Lower leg skin (tissue), 4 donors: ENCODE measurements at places on chromosomes 2 and 18. TPM values are rescaled to one million over a fixed set of nuclear protein-coding genes. Genes with fewer than 3 reads are reported as not detected.

The GAL3ST2 gene
- 0.34 TPM for total RNA-seq

The ELP2 gene
- total RNA-seq = 65.1 TPM

The GNLY gene
- 0.42 TPM for total RNA-seq

The PSMA8 gene
- not detected for total RNA-seq

The FEV gene
- total RNA-seq = not detected

The ASXL3 gene
- total RNA-seq = 0.61 TPM

The DOCK10 gene
- 15.8 TPM for total RNA-seq

The PREB gene
- 57.6 TPM for total RNA-seq

- DNase-seq = no peak
Observed at GRCh38 chr2:99787769-99788382, 298.1 kb upstream of the REV1 start.

DNA sequence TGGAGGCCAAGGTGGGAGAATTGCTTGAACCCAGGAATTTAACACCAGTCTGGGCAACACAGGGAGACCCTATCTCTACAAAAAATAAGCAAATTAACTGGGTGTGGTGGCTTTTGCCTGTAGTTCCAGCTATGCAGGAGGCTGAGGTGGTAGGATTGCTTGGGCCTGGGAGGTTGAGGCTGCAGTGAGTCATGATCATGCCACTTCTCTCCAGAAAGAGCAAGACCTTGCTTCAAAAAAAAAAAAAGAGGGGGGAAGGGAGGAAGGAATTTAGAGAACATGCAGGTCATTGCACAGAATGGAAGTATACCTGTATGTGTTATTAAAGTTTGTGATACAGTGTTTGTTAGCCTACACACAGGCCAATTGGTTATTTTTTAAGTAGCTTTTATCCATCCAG, 25.8 kb downstream of the PKP4 start:
- DNase-seq = no peak

GRCh38 chr18:12373771-12374116, 3.3 kb downstream of the AFG3L2 start:
- DNase-seq = no peak

GRCh38 chr2:79994161-79994560, 310.4 kb downstream of the LRRTM1 start:
- DNase-seq = no peak

DNA sequence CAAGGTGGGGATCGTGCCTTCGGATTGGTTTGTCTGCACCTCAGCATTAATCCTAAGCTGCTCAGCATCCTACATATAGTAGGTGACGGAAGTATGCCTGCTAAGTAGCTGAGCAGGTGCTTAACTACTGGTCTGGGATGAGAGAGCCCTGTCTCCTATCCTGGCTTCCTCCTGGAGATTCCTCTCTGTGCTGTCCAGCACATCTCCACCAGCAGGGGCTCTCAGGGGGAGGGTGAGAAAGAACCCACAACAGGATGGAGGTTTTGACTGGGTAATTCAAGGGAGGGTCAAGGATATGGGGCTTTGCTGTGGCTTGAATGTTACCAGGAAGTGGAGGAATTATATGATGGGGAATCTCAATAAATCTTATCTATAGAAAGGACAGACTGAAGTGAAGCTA, 45.4 kb upstream of the KIF5C start:
- DNase-seq = no peak

- peak; percentile 95 for DNase-seq
Observed at GRCh38 chr2:112869258-112869842, 32.8 kb upstream of the IL1B start.

DNA sequence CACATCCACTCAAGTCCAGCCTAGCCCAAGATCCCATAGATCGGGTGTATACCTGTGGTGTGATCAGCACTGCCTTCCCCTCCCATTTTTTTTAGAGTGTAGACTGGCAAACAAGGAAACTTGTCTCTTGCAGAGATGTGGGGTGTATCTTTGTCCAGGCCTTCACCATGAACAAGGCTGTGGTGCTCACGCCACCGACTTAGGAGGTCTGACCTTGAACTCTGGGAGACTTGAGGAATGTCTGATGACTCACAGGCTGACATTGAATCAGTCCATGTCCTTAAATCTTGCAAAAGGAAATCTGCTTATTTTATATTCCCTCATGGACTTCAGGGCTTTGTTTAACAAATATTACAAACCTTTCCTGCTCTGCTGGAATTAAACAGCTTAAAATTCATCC, 4.5 kb upstream of the CTIF start:
- DNase-seq = no peak

- DNase-seq = no peak
Observed at GRCh38 chr2:157866202-157866601, 9.9 kb downstream of the ACVR1 start.

DNA sequence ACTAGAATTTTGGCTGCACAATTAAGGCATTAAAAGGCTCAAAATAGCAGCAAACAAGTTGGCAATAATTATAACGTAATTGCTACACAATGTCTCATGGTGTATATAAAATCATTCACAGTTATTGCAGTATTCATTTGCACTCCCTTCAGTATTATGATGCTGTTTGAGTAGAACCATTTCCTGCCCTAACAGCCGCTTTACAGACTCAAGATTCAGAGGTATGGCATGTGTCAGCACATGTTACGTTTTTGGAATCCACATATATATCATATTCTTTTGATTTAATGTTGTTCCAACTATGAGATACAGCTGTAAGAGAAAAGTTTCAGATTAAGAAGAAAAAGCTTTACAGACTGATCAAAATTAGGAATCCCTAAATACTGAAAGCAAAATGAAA, 56.3 kb upstream of the NCKAP5 start:
- DNase-seq = no peak

- DNase-seq = peak; percentile 94
Observed at GRCh38 chr2:38603402-38604290, 918 bp upstream of the HNRNPLL start.

DNA sequence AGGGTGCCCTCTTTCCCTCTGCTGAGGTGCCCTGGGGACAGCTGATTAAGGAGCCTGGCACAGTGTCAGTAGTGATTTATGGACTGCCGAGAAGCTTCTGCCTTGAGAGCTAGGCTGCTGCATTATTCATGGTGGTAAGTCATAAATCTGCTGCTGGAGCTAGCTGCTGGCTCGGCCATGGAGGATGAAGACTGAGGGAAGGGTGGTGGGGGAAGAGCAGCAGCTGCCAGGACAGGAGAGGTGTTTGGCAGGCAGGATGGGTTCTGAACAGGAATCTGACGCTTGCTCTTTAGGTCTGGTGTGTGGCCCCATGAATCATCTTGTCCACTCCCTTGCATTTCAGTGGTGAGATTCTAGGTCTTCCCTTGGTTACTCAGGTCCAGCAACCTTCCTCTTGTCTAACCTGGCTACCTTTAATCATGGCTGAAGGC, 296.3 kb downstream of the DYSF start:
- no peak for DNase-seq

GRCh38 chr18:63427558-63427957, 5.3 kb upstream of the VPS4B start:
- DNase-seq = peak; percentile 58

- DNase-seq = no peak
Observed at GRCh38 chr2:223884399-223884798, 47.0 kb upstream of the AP1S3 start.

- no peak for DNase-seq
Observed at GRCh38 chr18:53541924-53542323, 682.5 kb downstream of the MBD2 start.

DNA sequence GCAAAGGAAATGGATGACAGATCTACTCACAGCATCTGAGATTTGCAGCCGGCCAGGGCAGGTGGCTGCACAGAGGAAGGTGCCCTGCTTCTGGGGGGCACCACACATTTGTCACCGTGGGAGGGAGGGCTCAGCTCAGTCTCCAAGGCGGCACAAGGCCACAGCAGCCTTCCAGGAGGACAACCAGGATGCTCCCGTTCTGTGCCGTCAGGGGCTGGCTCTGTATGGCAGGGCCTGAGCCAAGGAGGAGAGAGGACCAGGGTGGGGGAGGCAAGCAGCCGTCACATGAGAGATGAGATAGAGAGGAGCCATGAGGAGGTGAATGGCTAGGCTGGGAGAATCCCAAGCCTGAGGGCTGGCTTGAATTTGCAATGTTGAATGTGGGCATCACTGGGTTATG, 4.6 kb upstream of the BOK start:
- DNase-seq = no peak

DNA sequence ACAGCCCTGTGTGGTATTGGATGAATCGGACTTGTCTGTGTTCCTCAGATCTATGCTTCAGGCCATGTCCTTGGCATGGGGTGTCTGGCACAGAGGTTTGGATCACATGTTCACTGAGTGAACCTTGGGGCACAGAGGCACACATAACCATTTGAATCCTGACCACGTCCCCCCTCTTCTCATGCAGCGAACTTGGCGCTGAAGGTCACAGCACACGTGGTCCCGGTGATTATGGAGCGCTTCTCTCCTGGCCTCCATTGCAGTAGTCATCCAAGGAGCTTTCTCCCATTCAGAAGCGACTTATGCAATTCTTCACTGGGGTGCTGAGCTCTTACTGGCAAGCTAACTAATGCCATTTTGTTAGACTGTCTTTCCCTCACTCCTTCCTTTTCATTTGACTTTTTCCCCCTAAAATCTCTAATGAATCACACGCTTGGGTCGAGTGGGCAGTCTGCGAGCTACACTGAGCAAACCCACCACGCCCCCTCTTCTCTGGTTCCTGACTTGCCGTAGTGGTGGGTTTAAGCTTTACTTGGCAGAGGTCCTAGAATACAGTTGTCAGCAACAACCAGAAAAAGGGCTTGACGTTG, 59.4 kb downstream of the KCNG2 start:
- DNase-seq = peak; percentile 80

DNA sequence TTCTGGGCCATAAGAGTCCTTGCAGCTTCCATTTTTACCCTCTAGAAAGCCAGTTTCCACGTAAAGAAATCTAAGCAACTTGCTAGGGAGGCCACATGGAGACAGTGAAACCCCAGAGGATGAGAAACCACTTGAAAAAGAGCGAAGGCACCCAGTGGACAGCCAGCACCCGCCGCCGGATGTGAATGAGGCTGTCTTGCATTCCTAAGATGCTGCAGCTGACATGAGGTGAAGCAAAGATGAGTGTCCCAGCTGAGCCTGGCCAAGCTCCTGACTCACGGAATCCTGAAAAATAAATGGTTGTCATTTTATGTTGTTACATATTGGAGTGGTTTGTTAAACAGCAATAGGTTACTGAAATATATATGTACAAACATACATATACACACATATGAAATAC, 65.9 kb upstream of the STPG4 start:
- DNase-seq = no peak

- no peak for DNase-seq
Observed at GRCh38 chr18:32298171-32298667, 108.4 kb downstream of the MEP1B start.

GRCh38 chr2:232203166-232203891, 175.2 kb upstream of the ALPP start:
- DNase-seq = no peak

DNA sequence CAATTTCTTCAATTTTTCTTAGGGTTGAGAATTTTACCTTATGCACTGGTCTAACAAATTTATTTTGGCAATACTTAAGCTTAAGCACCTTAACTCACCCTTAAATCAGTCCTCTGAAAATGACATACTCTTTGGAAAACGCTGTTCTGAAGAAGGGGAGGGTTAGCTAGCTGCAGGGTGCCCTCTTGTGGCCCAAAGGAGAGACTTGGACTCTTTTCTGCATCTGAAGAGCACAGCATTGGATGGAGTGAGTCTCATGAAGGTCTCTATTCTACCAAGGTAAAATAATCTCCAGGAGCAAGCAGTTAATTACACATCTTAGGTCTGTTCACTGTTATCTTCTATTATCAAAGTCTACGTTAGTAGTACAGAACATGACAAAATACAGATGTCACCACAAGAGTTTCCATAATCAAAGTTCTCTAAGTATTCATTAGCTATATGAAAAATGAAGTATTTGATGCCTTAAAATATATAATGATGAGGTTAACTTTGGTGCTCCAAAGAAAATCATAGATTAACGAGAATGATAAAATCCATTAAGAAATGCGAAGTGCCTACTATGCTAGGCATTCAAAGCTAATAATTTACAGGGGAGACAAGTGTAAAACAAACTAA, 24.4 kb downstream of the PUM2 start:
- peak; percentile 35 for DNase-seq

DNA sequence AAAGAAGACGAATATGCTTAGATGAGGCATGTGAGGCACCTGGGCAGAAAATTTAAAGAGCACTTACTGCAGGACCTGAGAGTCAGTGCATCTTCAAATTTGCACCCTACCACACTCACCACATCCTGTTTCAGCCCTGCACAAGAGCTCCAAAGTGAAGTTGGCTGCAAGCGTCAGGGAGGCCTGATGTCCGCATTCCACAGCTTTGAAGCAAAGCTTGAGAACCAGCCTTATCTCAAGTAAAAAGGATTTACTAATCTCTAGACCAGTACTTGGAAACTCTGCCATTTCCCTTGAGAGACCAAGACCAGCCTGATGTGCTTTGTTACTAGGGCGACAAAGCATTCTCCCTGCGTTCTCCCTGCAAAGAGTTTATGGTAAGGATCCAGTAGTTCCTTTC, 3.4 kb upstream of the ASNSD1 start:
- no peak for DNase-seq

GRCh38 chr18:35933982-35934381, 38.5 kb upstream of the RMP24 start:
- DNase-seq = no peak

DNA sequence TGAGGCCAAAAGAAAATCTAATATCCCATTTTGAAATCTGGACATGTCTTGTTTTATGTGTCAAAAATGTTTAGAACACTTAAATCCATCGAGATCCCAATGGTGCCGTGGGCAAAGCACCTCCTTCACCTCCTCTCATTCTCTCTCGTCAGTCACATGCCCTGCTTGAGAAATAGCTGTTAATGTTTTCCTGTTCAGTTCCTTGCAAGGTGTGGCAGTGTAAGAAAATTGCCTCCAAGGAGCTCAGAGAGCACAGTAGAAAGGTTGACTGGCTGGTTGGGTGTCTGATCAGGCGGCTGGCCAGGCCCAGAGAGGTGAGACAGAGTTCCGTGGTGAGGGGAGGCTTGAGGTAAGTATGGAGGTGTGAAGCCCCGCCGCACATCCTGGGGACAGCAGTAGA, 210.2 kb downstream of the TSN start:
- no peak for DNase-seq
